ENCODE measurements at places on chromosomes 3 and 15.

GRCh38 chr3:81549831-81550230 is 211.6 kb downstream of the GBE1 start:
- peak; percentile 48 for DNase-seq

- peak; percentile 53 for DNase-seq
Observed at GRCh38 chr3:169528289-169528688, 135.2 kb downstream of the MECOM start.

DNA sequence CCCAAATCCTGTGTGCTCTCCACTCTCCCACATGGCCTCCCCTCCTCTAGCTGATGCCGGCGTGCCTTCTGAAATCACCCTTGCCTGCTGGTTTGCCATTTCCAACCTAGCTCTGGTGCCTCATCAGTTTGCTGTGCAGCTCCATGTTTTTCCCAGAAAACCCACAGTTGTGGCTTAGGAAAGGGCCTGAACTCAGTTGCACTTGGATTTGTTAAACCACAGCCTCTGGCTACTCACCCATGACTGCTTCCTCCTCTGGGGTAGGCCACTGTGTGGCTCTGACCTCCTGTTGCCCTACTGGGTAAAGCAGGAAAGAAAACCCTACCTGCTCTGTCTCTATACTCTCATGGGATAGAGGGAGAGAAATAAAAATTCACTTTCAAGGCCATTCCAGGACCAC is 97.3 kb downstream of the DAPK2 start:
- no peak for DNase-seq

- DNase-seq: no peak
Observed at GRCh38 chr3:118239253-118239652, 795.4 kb downstream of the IGSF11 start.

- no peak for DNase-seq
Observed at GRCh38 chr3:159996018-159996417, 7.4 kb downstream of the IL12A start.

DNA sequence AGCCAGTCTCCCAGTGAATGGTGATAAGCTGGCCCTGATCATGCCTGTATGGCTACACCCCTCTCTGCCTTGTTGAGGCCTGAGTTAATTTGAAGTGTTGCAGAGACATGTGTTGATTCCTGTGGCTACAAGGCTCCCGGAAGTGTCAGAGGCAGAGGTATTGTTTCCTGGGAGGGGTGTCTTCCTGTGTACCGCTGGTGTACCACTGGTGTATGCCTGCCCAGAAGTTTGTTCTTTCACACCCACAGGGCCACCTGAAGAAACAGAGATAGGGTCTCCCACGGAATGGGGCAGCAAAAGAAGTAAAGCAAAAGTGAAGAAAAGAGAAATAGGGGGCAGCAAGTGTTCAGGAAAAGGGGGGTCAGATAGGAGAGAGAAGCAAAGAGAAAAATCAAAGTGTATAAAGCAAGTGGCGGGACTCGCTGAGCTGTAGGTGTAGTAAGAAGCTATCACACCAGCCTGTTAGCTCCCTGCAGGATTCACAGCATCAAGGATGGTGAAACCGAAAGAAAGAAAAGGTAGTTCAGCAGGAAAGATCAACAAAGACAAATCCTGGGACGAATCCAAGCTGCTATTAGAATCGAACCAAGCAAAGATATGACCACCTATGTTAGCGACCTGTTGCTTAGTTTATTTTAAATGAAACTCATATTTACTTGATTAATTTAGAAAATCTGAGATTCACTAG is 36.6 kb upstream of the CD47 start:
- DNase-seq: no peak

GRCh38 chr3:181328346-181328745 is 338.8 kb upstream of the DNAJC19 start:
- no peak for DNase-seq

GRCh38 chr15:58081891-58082290 is 16.4 kb upstream of the ALDH1A2 start:
- DNase-seq: no peak

GRCh38 chr3:33064929-33065328 is 32.0 kb downstream of the GLB1 start:
- no peak for DNase-seq

GRCh38 chr15:85554852-85555521 is 174.6 kb downstream of the AKAP13 start:
- DNase-seq: no peak

DNA sequence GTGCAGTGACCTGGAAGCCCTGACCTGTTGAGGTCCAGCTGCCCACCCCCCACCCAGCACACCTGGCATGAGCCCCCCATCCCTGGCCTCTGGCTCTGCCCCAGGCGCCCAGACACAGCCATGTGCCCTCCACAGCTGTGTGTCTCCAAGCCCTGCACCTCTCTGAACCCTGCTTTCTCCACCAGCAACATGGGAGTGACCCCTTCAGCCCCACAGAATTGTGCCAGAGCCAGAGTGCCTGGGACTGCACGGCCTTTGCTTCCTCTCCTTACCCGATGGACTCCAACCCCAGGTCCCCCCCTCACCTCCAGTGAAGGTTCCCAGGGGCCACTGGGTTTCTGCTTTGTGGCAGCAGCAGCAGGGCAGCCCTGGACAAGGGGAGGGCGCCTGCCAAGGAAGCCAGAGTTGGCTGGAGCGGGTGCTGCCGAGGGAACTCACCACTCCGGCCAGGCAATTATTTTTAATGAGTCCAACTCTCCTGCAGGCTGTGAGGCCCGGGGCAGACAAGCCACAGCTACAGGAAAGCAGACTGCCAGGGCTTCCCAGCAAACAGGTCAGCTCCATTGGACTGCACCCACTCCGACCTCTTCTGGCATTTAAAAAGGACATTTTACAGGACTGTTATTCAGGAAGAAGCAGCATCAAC is 24.1 kb downstream of the PRR20G start:
- no peak for DNase-seq

- DNase-seq: no peak
Observed at GRCh38 chr3:96192966-96193550, 621.3 kb upstream of the EPHA6 start.

DNA sequence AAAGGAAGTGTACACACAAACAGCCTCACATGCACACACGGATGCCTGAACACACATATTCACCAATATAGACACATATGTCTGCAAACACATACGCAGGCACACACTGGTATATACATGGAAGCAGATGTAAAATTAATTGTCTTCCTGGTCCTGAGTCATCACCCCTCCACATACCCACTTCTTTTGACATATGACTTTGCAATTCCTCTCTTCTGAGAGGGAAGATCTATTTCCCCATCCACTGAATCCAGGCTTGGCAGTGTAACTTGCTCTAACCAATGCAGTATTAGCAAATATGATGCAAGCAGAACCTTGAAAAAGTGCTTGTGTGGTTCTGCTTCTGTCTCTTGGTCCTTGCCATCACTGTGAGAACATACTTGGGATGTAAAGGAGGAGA is 76.8 kb upstream of the HRH1 start:
- DNase-seq: peak; percentile 66

DNA sequence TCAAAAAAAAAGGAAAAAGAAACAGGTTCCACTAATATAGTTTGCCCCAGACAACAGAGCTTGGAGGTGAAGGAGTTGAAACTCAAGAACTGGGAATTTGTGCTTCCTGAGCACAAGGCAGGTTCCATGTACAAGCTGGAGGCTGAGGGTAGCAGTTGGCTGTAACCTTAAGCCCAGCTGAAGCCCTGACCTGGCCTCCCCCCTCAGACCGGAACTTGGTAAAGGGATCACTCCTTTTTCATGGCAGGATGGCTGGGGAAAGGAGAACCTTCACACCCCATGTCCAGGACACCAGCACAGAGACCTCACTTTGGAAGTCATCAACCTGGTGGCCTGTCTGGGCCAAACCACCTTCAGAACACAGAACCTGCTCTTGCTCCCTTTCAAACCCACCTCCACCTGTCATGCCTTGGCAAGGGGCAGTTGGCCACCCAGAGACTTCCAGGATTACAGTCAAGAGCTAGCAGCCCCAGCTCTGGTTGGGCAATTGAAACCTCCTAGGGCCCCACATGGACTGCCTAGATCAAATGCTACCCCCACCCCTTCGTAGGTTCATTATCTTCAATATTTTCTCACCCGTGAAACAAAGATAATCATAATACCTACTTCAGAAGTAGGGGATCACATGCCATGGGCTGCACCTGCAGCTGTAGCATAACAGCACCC is 3.5 kb downstream of the RPL29 start:
- no peak for DNase-seq

DNA sequence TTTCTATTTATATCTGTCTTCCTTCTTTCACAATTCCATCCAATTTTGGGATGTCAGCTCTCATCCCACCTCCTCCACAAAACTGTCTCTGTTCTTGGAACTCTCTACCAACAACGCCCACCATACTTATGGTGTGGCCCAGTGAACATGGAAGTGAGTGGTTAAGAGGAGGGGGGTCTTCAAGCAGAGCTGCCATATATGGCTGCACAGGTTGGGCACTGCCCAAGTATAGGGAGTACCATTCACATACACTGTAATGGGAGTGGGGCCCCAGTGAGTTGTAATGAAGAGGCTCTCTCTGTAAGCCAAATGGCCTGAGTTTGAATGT is 7.9 kb upstream of the CAMK1 start:
- no peak for DNase-seq

DNA sequence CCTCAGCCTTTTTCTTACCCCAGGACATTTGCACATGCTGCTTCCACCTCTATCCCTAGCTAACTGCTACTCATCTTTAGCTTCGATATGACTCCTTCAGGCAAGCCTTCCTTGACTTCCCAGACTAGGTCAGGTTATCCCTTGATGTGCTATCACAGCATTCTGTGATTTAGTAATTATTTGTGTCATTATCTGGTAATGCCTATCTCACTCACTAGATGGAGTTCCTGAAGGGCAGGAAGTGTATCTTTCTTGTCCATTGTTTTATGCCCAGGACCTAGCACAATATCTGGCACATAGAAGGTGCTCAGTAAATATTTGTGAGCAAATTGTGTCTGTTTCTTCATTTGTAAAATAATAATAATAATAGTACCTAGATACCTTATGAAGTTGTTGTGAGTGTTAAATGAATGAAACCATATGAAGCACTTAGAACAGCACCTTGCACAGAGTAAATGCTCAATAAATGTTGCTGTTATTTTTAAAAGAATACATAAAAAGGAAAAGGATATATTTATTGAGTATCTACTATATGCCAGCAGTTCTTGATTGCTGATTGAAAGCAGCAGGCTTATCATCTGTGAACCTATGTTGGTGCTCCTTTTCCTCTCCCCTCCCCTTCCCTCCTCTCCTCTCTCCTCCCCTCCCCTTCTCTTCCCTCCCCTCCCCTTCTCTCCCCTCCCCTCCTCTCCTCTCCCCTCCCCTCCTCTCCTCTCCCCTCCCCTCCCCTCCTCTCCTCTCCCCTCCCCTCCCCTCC is 31.5 kb downstream of the SQOR start:
- DNase-seq: no peak

DNA sequence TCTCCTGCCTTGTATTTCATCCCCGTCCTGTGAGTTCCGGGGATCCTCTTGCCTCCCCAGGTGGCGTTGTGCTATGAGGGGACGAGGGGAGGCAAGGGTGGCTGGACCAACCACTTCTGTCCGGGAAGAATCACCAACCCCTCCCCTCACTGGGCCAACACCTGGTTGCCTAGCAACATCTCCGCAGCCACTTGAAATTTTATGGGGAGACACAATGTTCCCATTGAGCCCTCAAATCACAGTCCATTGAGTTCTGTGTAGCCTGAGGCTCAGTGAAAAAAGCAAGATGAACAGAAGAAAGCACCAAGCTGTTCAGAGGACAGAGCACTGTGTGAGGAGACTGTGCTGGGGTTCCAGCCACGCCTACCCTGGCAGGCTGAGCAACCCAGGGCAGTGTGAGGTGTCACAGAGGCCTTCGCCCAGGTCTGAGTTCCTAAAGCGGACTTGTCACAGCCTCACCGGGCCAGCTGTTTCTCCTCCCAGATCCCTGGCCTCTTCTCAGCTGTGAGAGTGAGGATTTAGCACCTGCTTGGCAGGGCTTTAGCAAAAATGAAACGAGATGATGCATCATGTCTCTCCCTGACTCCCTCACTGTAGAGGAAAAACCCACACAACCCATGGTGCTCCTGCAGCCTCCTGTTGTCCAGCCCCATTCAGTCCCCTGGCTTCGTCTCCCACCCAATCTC is 76.8 kb downstream of the ATP2B2 start:
- no peak for DNase-seq

DNA sequence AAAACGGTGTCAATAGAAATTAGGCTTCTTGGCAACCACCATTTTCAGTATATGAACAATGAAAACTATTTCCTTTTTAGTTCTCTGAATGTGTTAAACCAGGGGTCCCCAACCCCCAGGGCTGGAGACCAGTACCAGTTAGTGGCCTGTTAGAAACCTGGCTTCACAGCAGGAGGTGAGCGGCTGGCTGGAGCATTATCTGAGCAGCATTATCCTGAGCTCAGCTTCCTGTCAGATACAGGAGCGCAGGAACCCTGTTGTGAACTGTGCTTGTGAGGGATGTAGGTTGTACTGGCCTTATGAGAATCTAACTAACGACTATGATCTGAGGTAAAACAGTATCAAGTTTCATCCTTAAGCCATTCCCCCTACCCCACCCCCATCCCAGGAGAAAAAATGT is 328.7 kb downstream of the ZBBX start:
- no peak for DNase-seq

GRCh38 chr3:143132246-143132980 is 12.8 kb downstream of the CHST2 start:
- DNase-seq: no peak

- DNase-seq: no peak
Observed at GRCh38 chr3:26281284-26281985, 341.1 kb upstream of the LRRC3B start.

GRCh38 chr3:159795681-159796175 is 192.9 kb upstream of the IL12A start:
- DNase-seq: no peak

DNA sequence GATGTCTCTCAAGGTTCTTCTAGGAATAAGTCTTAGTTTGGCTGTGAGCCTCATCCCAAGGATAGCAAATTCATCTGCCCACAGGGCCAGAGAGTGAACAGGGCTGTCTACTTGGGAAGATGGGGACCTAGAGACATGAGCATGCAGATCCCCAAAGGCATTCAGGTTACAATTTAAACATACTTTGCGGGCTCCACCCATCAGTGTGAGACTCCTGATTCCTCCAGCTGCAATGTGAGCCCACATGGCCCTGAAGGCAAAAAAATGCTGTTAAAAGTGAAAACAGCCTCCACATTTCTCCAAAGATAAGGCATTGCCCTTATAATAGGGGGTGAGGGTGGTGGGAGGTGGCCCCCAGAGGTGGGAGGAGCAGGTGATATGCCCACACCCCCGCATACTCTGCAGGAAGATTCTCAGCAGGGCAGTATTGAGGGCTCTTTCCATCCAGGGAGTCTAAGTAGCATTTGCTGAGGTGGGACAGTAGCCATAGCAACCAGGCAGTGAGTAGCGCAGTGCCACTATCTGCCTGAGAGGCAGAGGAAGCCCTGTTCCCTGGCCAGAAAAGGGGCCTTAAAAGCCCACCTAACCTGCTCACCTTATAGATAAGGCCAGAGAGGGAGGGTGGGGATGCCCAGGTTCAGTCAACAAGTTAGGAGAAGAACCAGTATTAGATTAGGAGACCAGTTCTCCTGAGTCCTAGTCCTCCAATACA is 31.2 kb downstream of the TGM4 start:
- DNase-seq: no peak

- DNase-seq: peak; percentile 17
Observed at GRCh38 chr3:139394116-139394515, 4.7 kb upstream of the COPB2 start.

Measured in stromal cell of bone marrow (primary cell).